ENCODE measurements at places on chromosomes 5 and 9.

DNA sequence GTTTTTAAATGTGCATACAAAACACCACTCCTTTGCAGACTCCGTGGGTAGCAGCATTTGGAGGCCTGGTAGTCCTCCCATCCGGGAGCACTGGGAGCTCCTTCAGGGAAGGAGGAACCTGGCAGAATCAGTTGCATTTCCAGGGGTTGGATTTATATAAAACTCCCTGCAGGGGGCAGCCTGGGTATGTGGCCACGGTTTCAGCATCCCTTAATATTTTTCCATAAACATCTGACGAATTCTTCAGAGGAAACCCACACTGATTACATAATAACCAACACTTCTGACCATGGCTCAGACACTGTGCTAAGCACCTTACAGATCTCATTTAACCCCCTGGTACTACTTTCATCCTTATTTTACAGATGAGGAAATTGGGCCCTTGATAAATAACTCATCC is 6.1 kb upstream of the AFAP1L1 start:
- peak; percentile 63 for DNase-seq

DNA sequence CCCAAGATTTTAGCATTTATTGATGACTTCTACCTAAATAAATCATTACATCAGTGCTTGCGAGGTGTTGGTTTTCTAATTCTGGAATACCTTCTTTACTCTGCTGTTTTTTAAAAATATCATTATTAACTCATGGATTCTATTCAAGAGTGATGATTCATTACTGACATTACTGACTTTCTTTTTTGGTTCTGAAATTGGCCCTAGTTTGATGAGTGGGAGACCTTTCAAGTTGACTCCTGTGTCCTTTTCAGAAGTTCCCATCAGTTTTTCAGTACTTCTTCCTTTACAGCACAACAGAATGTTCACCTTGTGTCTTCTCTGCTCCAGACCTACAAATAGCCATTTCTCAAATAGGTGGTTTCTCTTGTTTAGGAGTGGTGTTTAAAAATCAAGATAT is 114.1 kb downstream of the PCSK5 start:
- DNase-seq = no peak

DNA sequence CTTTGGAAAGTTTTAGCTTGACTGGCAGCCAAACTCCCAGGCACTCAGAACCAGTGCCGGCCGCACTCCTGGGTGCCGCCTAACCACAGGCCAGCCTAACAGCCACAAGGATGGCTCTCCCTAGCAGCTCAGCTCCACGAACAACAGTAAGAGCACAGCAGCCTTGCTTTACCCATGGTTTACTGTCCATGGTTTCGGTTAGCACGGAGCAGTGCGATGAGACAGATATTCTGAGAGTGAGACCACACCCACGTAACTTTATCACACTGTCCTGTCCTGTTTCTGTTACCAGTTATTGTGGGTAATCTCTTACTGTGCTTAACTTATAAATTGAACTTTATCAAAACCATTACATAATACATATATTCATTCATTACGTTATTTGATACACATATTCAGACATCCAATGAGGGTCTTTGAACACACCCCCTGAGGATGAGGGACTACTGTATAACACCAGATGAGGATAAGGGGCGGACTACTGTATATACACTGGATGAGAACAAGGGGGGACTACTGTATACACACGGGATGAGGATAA is 12.4 kb downstream of the CLPTM1L start:
- no peak for DNase-seq

GRCh38 chr5:31516802-31517201 is 15.1 kb downstream of the DROSHA start:
- no peak for DNase-seq

GRCh38 chr5:134008266-134008749 is 3.5 kb upstream of the VDAC1 start:
- no peak for DNase-seq

DNA sequence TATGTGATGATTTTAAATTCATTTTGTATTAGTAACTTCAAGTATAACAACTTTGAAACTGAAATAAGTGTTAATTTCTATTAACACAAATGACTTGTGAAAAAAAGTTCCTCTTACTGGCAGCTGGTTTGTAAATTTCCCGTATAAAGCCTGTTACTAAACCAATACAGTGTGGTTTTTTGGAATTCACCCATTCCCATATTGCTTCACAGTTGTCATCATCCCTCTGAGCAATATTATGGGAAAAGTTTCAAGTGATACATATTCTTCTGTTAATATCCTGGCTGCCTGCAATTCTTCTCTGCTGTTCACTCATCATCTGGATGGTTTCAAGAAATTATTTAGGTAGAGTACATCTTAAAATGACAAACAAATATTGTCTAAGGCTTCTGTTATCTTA is 1185.1 kb upstream of the C9orf72 start:
- no peak for DNase-seq

GRCh38 chr9:105572455-105572854 is 14.5 kb downstream of the FKTN start:
- DNase-seq = no peak

DNA sequence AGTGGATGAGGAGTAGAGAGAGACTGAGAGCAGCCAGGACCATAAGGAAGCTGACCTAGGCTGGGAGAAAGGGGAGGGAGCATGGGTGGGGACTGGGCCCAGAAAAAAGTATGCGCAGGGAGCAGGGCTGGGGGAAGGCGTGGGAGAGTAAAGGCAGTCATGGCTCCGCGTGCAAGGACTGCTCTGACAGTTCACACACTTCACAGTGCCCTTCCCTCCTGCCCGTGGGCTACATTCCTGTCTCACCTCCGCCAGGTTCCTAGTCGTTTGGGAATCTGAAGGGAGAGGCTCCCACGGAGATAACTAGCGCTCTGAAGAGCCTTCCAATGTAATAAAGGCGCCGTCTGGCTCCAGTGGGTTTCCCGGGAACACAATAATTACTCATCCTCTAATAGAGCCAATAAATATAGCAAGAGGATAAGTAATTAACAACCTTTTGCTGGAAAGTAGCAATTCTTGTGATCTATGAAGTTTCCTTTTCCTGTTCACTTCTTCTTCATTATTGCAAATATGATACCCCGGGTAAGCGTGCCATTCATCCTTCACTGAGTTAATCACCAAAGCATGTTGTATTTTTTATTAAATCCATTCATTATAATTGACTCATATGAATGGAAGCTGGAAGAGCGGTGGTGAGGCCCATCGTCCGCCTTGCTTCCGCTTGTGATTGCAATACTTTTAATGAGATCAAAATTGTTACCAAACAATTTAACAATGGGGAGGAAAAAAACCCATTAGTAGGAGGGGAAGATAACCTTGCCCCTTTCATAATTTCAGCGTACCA is 39.3 kb downstream of the TTLL11 start:
- no peak for DNase-seq

DNA sequence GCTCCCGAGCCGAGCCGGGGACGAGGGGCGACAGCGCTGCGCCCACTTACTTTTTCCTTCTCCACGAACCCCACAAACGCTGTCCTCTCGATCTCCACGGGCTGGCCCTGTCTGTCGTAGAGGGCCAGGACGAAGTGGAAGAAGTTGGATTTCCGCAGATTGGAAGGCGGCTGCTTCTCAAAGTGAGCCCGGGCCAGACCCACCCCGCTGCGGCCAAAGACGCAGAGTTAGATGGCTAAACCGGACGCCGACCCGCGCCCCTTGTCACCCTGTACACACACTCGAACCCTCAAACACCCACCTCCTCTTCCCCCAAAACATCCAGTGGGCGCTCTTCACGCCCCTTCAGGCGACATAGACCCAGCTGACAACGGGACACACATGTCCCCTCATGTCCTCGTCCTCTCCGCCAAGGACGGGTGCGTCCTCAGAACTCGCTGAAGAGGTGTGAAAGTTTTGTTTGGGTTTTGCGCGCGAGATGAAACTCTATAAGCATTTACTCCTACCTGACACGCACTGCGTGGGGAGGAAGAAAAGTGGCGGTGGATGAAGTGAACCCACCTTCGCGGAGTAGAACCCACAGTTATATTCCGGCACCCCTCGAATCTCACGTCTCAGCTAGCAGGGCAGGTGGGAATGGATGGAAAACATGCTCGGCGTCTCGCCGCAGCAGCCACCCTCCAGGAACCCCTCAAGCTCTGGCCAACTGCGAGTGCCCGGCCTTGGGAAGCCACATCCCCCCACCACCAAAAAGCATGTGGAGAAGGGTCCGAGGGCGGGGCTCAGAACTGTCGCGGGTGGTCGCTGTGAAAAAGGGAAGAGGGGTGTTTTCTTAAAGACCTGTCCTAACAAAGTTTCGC is 2.6 kb downstream of the EBF1 start:
- no peak for DNase-seq
